ENCODE measurements at places on chromosomes 1 and 21.

DNA sequence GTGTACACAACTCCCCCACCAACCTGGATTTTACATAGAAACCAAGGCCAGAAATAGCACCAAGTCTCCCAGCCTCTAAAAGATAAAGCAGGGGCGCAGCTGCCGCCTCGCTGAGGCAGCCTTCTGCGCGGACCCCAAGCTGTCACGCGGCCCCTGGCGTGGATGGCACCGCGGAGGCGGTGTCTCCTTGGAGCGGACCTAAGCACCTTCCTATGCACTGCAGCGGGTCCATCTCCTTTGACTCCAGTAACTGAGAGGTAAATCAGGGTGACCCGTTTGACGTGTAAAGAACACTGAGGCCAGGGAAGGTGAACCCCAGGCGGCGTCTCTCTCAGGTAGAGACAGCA, 17.0 kb downstream of the ZNF697 start:
- no peak for DNase-seq

DNA sequence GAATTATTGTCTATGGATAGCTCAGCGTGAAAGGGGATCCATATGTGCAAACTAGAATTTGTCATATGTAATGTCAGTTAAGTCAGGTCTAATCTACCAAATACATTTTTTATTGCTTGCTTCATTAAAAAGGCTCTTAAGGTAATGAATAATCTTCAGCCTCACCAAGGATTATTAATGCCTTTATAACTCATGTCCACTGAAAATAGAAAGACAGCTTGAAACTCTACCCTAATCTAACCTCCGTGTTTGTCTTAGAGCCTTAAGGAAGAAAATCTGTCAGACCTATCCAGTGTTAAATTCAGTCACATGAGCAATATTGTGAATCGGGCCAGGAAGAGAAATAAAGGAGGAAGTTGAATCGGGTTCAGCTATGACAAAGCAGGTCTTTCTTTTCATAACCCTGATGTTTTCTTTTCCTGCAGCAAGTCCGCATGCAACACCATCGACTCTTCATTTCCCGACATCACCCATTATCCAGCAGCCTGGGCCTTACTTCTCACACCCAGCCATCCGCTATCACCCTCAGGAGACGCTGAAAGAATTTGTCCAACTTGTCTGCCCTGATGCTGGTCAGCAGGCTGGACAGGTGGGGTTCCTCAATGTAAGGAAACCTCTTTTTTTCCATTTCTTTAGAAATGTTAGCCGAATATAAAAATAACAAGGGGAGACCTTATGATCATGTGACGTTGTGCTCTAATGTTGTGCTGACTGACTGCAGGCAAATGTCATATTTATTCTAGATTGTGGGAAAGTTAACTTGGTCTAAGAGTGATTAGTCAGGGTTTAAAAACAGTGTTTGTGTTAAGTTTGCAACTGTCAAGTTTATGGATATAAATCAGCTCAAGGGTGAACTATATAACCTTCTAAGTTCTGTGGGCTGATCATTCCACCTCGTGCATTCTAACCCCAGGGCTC, 321.0 kb downstream of the TM2D1 start:
- DNase-seq, result no peak

- no peak for DNase-seq
Measured at GRCh38 chr1:232669981-232670747, 40.2 kb upstream of the SIPA1L2 start.

DNA sequence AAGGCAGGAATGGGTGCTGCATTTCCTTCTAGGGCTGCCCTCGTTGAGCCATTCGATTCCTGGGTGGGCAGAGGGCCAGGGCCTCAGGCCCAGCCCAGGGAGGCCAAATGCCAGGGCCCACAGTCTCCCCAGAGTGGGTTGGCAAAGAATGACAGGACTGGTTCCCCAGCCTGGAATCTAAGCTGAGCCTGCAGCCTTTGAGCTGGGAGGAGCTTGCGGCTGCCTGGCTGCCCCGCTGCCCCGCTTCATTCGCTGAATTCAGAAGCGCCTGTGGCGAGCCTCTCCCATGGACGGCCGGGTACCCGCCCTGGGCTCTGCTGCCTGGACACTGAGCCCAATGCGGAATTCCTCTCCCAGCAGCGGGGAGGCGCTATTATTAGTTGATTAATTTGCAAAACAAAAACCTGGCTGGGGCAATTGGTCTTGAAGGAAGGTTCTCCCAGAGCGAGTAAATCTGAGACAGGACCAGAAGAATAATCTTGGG, 32.3 kb upstream of the TARDBP start:
- DNase-seq, result no peak

- DNase-seq, result no peak
Measured at GRCh38 chr1:105894006-105894405, 1162.5 kb upstream of the PRMT6 start.

GRCh38 chr1:203369666-203370065, 18.7 kb upstream of the FMOD start:
- DNase-seq, result no peak

DNA sequence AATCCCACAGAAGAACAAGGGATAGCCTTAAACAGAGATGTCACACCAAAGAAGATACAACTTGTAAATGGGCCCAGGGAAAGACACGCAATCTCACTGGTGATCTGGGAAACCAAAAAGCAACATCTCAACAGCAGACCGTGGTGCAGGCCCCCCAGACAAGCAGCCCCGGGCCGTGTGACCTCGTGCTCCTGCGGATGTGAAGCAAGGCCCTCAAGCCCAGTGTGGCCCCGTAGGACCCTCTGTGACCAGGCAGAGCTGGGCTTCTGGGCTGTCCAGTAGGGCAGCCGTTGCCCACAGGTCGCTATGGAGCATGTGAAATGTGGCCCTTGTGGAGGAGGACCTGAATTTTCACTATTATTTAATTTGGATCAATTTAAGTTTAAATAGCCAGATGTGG, 34.9 kb upstream of the TMEM52 start:
- DNase-seq, result no peak

DNA sequence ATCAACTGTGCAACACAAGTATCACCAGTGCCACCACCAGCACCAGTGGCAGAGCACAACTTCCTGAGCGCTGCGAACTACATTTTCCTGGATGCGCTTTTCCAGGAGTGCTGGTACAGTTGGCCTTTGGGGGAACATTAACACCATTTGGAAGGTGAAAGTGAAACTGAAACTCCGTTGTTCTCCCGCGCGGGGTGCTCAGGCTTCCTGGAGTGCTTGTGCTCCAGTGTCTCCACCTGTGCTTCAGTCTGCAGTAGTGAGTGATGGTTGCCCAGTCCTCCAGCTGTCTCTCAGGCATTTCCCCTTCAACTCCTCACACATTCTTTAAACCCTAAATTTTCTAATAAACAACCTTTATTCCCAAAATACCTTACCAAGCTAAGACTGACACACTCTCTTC, 187.8 kb downstream of the LRRIQ3 start:
- no peak for DNase-seq

- DNase-seq, result no peak
Measured at GRCh38 chr1:185483664-185484450, 166.8 kb upstream of the IVNS1ABP start.

GRCh38 chr1:100353071-100353801, 930 bp downstream of the CDC14A start:
- no peak for DNase-seq

- no peak for DNase-seq
Measured at GRCh38 chr1:226690460-226690982, 48.6 kb downstream of the ITPKB start.

DNA sequence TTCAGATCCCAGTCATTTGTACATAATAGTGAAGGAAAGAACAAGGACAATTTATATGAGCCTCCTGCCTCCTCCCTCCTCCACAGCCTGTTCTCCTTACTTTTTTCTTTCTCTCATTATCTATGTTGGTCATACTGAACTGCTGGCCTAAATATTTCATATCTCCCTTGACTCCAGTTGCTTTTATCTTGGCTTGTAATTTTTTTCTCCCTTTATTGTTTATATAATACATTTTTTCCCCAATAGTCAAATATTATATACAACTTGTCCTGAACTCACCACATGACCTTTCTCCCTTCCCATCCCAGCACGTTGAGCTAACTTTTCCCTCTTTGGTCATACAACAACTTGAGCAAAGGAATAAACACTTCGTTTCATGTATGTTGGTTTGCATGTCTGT, 752.1 kb downstream of the LTN1 start:
- no peak for DNase-seq

GRCh38 chr1:30642391-30643120, 80.8 kb downstream of the MATN1 start:
- DNase-seq, result no peak

DNA sequence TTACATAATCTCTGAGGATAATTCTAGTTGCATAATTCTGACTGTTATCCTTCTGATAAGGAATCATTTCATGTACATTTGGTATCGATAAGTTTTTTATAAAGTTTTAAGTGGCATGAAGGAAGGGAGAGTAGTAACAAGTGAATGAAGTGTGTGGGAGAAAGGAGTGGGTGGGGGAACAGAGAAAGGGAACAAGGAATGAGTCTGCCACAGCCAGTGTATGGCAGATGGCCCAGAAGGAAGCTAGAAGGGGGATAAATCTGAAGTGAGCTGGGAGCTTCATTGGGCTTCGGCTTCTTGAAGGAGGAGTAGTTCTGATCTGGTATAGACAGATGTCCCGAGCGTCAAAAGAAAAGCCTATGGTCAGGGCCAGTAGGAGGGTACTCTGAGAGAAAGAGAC, 18.6 kb downstream of the ZBTB40 start:
- DNase-seq, result no peak

- no peak for DNase-seq
Measured at GRCh38 chr1:109312246-109312645, 5.4 kb upstream of the MYBPHL start.

DNA sequence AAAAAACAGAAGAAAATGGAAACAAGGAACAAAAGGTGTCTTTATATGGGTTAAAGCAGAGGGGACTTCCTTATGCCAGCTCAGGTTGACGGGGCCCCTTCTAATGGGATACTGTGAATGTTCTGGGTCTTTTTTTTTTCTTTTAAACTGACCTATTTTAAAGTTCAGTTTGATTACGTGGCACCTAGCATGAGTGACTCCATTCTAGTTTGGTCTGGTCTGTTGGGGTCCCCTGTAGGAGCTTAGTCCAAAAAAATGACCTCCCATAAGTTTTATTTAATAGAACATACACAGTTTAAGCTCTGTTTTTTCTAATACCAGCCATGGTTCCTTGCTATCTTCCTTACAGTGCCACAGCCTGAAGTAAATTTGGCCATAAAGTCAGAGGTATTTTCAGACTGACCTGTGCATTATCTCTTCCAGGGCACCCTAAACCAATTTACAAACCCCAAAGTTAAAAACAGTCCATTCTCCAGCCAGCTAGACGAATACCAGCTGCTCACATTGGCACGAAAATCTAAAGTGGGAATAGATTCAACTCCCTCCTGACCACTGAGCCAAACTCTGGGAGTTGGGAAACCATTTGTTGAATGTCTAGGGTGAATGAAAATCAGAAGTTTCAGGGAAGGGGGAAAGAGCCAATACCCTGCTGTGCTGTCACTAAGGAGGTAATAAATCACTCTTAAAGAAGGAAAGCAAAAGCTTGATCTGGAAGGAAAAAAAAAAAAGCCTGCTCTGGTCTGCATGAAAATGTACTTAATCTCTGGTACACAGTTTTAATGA, 42.4 kb downstream of the AKNAD1 start:
- no peak for DNase-seq

- peak; percentile 32 for DNase-seq
Measured at GRCh38 chr1:22420455-22421053, 31.1 kb upstream of the ZBTB40 start.

DNA sequence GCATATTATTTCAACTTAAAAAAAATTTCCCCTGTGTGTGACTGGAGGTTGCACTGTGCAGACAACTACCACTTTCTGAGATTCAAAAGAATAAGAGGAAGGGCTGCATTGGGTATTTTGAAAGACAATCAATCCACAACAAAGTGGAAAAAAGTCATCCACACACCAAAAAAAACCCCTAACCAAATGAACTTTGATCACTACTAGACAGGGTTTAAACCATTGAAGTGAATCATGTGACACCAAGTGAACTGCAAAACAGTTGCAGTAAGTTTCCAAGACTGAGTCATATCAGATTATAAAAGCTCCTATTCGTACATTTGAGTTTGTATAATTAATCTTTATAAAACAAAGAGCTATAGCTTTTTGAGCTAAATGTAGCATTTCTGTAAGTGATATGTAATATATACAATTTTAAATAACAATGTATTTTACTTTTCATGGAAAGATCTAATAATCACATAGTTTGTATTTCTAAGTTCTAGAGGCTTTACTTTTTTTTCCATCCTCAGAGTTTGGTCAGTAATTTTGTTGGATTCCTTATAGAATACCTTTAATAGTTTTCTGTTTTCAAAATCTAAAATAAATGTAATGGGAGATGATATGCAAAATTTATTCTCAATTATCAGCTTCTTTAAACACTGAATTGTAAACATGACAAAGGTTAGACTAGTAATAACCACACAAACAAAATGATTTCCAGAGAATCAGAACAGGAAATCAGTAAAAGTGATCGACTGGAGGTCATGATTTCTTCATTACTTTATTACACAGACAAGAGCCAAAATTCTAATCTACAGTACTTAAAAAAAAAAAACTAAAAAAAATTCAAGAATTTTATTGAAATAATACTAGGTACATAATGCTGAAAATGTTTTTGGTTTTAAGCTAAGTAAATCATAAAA, 50.5 kb upstream of the GFI1 start:
- no peak for DNase-seq

- DNase-seq, result no peak
Measured at GRCh38 chr1:53015508-53015860, 46.5 kb upstream of the PODN start.

GRCh38 chr21:46425041-46425440, 33.6 kb upstream of the DIP2A start:
- DNase-seq, result no peak

DNA sequence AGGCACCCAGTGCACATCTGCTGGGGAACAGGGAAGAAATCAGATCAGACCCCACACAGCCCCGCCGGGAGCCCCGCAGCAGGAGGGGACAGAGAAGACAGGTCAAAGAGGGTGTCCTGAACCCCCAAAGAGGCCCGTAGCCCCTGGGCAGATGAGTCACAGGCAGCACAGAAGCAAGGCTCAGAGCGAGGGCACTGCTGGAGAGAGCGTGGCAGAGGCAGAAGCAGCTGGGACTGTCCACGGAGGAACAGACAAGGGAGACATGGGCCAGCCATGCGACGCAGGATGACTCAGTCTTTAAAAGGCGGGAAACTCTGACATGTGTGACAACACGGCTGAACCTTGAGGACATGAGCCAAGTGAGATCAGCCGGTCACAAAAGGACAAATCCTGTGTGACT, 14.5 kb upstream of the PRDM16 start:
- no peak for DNase-seq

DNA sequence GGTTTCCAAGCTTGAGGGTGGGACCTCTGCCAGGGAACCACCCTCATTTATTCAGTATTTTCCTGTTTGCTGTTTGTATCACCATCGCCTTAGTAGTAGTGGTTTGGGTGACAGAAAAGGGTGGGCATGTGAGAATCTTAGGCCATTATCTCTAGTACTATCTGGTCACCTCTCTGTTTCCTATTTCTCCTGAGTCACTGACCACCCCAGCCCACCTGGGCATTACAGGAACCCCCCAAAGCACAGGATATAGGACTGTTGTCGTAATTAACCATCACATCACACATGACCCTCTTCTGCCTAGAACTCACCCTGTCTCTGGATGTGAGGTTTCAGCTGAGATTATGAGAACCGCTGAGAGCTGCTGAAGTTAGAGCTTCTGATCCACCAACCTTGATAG, 60.4 kb downstream of the IL23R start:
- no peak for DNase-seq

GRCh38 chr1:181391301-181391900, 91.9 kb upstream of the CACNA1E start:
- DNase-seq, result no peak

GRCh38 chr1:108712606-108713150, at the start of gene FNDC7:
Gene FNDC7 (plus strand): TSS chr1:108712908. CDS start chr1:108712934, 26 bp downstream.
- no peak for DNase-seq

GRCh38 chr1:25691211-25691610, 74.6 kb downstream of the MAN1C1 start:
- no peak for DNase-seq
